ENCODE measurements at places on chromosomes 6 and 20.

DNA sequence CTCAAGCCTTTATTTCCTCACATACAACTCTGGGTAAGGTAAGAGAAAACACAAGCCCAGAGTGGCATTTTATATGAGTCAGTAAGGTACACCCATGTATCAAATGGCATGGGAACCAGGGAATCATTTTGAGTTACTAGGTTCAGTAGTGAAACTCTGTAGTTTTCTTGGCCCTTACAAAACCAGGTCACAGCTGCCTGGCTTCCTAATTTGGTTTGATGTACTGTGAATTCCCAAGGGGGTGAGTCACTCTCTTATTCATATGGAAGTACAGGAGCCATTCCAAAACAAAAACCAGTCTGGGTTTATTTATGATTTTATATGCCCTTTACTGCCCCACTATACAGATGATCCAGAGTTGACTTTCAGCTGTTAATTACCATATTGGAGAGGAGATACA, 70.7 kb downstream of the PDE7B start:
- DNase-seq: peak; percentile 75

DNA sequence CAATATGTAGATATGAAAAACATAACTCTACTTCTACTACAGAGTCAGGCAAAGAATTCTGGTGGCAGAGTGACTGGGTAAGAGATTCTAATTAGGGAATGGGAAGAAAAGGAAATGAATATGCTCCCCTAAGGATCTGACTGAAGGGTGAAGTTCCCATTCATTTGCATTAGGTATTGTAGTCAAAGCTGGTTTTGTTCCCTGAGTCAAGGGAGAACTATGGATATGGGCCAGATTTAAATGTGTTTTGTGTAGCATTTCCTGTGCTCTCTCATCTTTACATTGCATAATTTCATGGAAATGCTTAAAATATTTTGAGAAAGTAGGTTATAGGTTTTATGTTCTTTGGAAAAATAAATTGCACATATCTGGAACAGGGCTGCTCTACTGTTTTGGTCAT, 299.7 kb downstream of the BTBD3 start:
- no peak for DNase-seq

DNA sequence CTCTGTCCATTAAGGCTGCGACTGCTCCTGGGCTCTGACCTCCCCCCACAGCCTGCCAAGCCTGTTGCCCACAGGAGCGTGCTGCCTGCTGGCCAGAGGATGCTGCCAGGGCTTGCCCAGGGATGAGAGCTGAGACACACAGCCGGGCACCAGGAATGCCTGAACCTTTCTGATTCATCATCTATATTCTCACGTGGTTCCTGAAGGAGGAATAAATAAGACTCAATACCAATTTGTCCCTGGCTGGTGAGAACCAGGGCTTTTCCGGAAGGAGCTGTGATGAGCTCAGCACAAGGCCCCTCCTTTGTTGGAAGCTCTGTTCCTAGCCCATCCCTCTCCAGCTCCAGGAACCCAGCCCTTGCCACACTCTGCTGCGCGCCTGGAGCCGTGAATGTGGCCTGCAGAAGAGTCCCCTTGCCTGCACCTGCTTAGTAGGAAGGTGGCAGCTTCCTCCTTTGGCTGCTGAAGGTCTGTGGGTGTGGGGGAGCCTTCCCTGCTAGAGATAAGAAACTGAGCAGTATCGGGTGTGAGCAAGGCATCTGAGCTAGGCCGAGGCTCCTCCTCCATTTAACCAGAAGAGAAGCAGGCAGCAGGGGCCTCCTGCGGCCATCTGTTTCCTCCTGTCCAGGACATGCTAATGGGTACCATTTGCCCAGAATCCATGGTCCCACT, 37.9 kb downstream of the SYNDIG1 start:
- DNase-seq: no peak

DNA sequence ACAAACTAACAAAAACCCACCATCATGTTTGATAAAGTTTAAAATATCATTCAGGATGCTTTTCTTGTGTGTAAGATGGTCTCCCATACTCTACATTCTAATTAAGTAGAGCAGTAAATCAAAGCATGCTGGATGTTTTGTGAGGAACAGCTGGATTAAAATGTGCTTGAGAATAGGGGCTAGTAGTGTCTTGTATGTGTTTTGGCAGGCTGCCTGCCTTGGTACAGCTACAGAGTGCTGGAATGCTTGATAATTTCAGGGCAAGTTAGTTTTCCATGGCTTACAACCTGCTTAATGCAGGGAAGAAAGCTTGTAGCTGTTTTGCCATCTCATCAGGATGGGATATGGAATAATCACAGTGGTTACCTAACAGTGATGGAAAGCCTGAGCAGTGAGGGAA, 636.6 kb upstream of the MMS22L start:
- DNase-seq: no peak

GRCh38 chr6:29992807-29993206, 50.5 kb downstream of the HLA-A start:
- DNase-seq: no peak

DNA sequence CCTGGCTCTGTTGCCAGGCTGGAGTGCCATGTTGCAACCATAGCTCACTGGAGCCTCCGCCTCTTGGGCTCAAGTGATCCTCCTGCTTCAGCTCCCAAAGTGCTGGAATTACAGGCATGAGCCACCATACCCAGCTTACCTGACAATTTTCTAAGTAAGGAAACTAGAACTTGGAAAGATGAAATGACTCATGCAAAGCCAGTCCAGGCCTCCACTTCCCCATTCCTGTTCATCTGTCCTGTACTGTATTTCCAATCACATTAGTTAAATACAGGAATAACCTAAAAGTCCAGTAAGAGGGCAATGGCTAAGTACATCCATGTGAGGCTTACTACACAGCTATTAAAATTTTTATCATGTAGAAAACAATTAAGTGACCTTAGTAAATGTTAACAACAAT, 8.3 kb upstream of the ADGB start:
- no peak for DNase-seq

GRCh38 chr6:105759946-105760345, 326.2 kb upstream of the PRDM1 start:
- DNase-seq: no peak

- no peak for DNase-seq
These were observed 21.3 kb downstream of the CTNNBL1 start for GRCh38 chr20:37714978-37715672.

- DNase-seq: no peak
These were observed 8.7 kb upstream of the SDHAF4 start for GRCh38 chr6:70557998-70558397.

DNA sequence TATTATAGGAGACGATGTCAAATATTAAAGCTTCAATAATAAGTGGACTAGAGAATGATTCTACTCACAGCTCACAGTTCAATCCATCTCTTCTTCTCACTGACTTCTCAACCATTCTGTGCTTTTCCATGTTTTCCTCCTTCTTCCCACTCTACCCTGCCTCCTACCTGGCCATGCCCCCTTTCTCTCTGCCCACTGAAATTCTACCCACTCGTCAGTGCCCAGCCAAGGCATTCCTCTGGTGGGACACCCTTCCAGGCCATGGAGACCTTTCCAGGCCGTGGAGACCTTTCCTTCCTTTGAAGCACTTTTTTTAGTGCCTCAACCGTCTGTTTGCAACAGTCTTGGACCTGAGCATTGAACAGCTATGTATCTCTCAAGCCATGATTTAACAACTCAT, 18.5 kb downstream of the BACH2 start:
- no peak for DNase-seq

DNA sequence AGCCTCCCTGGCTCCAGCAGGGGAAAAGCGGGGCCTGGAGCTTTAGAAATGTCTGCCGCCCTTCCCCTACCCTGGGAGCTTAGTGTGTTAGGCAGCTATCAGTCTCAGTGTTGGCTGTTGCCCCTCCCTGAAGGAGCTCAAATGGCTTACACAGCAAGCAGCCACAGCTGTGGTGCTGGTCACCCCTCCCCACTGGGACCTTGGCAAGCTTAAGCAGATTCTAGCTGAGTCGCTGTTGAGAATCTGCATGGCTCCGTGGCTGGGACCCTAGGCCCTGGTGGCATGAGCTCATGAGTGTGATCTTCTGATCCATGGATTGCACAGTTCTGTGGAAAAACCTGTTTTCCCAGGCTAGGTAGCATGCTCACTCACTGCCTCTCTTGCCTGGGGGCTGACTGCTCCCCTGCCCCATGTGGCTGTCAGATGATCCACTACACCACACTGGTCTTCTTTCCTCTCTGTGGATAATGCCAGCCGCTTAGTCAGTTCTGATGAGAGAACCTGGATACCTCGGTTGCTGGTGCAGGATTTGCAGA, 714.0 kb downstream of the MAFB start:
- DNase-seq: no peak
